Renal cortical epithelial cell (primary cell): ENCODE measurements at places on chromosomes 13 and 19. TPM values are rescaled to one million over a fixed set of nuclear protein-coding genes. Genes with fewer than 3 reads are reported as not detected.

CYSLTR2 gene
- 0.50 TPM in 1 of 2 replicates, not detected in the other for total RNA-seq

GRCh38 chr19:7720351-7720750, 11.6 kb downstream of the CLEC4G start:
- no peak for DNase-seq

CRLF1 gene
- total RNA-seq = 0.30 TPM in 1 of 2 replicates, not detected in the other

- DNase-seq = no peak
Observed at GRCh38 chr13:56515441-56515840, 625.3 kb upstream of the PRR20A start.

GRCh38 chr13:63305641-63306133, 1890.0 kb upstream of the PCDH20 start:
- DNase-seq = no peak

SIGLEC12 gene
- total RNA-seq = not detected in 2 replicates

- DNase-seq = no peak
Observed at GRCh38 chr13:41193469-41193868, 900 bp downstream of the KBTBD7 start.

- DNase-seq = no peak
Observed at GRCh38 chr19:37899966-37900365, 6.4 kb downstream of the WDR87 start.

DNA sequence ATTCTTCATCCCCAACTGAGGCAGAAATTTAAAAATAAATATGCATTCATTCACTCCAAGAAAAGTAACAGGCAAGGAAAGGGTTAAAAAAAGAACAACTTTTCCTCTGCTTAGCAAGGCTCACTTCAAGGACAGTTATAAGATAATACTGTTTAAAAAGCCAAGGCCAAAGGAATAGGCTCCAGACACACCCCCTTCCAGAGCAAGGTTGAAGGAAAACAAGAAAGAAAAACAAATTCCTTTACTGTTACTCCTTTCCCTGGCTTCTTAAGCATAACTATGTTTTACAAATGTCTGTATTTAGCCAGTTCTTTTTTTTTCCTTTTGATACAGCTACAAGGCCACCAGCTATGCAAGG, 8.5 kb downstream of the SIGLEC11 start:
- no peak for DNase-seq

GRCh38 chr13:113061796-113062425, 43.7 kb upstream of the F7 start:
- DNase-seq = no peak

DNA sequence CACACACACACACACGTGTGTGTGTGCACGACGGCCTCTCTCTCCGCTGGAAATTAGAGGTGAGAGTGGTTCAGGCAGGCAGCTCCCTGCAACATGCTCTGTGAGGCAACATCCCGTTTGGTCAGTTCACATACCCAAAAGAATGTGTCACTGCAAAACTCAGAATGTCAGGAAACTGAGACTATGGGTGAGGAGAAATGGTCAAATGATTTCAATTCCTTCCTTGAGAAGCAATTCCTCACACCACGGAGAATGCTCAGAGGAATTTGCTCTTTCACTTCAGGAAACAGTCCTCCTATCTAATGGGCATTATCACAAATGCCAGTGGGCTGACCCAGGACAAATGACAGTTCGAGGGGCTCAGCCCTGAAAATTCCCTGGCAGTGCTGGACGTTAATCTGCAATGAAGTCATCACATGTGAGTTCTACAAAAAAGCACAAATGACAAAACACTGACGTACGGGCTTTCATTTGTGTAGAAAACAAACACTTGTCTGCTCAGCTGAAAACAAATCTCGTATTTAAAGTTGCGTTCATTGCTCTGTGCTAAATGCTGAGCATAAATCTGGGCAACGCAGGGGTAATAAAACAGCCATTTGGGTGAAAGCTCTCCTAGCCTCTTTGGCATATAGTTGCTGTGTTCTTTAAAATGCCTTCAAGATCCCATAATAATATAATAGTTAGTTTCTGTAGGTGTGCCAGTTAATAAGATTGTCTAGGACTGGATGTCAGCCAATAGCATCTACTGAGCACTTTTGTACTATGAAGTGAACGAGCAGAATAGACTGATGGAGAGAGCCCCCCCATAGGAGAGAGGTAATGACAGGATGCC, 18.6 kb upstream of the LATS2 start:
- peak; percentile 96 for DNase-seq

ZNF625 gene
- total RNA-seq = 7.8 and 17.4 TPM in 2 replicates

SIGLEC5 gene
- total RNA-seq = not detected in 2 replicates

- no peak for DNase-seq
Observed at GRCh38 chr13:35687336-35687735, 210.8 kb upstream of the MAB21L1 start.

DNA sequence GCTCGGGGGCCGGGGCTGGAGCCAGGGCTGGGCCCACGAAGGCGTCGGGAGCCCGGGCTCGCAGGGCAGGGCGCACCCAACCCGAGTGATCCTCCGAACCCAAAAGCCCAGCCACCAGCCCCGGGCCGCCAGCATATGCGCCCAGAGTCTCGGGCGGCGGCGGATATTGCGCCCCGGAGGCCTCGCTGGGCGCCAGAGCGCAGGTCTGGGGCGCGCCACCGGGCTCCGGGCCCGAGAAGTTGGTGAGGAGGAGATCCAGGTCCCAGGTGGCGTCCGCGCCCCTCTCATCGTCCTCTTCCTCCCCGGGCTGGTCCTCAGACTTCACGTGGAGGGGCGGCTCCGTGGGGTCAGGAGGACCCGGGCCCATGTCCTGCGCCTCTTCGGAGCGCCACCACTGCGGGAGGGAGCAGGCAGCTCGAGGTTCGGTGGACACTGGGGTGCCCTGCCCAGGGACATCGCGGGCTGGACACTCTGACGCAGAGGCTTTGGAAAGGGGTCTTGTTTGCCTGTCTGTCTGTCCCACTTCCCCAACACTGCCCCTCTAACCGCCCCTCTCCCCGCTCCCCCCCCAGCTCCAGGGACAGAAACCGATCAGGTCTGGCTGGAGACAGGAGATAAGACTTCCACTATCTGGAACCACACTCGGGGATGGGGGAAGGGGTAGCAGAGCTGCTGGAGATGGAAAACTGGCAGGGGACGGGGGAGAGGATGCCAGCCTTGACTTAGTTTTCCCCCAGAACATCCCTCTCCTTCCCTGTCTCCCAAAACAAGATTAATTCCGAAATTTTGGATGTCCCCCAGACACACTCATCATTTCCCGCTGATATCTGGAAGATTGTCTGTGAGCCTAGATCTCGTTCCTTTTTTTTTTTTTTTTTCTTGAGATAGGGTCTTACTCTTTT, 1.0 kb downstream of the KLF1 start:
- no peak for DNase-seq

GRCh38 chr13:101399365-101399764, 16.9 kb downstream of the NALCN start:
- DNase-seq = no peak

DNA sequence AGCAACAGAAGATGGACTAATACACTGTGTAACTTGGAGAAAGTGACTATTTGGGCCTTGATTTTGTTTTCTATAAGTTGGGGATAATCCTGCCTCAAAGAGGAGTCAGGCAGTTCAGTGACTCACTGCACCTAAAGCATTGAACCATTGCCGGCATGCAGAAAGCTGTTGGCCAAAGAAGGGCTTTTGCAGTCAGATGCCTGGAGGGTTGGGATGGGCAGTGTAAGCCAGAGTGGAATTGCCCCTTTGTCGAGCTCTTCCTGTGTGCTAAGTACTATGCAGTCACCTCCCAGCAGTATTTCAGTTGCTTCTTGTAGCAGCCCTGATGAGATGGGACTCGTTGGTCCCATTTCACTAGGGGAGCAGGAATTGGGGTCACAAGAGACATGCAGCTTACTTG, 11.1 kb downstream of the ZNF473 start:
- DNase-seq = peak; percentile 39

DNA sequence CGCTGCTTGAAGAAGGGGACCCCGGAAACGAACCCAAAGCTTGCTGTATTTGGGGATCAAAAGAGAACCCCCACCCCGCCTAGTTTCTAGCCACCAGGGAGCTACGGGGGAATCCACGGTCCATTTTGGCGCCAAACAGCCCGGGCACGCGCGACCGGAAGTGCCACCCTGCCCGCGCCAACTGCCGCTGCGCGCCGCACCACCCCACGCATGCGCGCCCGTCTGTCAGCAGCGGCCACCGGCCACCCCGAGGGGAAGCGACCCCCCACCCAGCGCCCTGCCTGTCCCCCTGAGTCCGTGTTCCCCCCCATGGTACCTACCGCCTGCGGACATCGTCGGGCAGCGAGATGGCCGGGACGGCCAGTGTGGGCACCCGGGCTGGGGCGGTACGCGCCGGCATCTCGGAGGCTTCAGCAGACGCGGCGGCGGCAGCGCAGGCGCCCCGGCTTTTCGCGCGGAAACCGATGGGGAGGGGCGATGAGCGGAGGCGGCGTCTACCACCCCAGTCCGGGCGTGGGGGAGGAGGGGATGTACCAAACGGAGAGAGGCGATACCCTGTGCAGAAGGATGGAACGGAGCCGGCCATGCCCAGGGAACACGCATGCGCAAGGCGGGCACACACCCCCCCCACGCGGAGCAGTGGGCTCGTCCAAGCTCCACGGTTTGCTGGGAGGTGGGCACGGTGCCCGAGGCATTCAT, at the start of gene DNMT1:
Gene DNMT1 (minus strand): TSS at position 454 of the 699 bp plus-strand sequence. CDS start 54 bp downstream, at position 400.
- peak; percentile 81 for DNase-seq
